Stimulated activated CD8-positive, alpha-beta memory T cell treated with anti-CD3 and anti-CD28 coated beads, Interleukin-4, amount 100 ng/mL, for 1 hour (primary cell): ENCODE measurements at places on chromosomes 16 and 17.

- no peak for DNase-seq
Measured at GRCh38 chr16:2384426-2384825, 43.9 kb upstream of the ABCA3 start.

- DNase-seq = peak; percentile 81
Measured at GRCh38 chr17:76278952-76279741, 14.0 kb downstream of the UBALD2 start.

DNA sequence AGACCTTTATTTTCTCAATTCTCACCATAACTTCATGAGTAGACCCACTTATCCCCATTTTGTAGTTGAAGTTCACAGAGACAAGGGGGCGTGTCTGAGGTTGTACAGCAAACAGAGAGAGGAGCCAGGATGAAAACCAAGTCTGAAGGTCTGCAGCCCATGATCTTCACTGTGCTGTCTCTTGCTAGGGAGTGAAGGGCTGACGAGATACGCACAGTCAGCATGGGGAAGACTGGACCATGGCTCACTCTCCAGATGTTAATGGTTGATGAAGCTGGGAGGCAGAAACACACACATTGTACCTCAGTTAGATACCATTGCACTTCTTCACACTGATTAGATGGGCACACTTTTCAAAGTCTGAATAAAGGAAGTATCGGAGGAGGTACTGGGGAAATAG lies 5.8 kb upstream of the MT4 start:
- no peak for DNase-seq

DNA sequence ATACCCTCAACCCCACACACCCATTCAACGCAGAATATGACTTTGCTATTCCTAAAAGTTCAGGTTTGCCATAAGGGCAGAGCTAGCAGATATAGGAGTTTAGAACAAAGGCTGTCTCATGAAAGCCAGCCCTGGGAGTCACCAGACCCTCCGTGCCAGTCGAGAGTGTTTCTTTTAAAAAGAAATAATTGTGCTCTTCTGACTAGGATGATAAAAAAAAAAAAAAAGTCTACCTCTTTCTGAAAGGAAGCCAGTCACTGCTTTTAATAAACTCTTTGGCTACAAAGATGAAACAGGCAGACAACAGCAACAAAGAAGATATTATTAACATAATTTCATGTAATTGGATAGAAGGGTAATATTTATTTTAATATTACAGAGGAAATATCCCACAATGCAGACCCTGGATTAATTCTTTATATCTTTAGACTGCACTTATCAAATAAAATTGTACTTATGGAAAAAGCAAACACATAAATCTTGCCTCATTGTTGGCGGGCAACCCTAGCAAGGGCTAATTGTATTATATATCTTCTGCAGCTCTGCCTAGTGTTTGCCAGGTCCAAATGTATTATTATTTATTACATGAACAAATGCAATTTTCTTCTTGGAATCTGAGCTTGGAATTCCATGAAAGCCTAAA lies 277.5 kb upstream of the DYNLRB2 start:
- DNase-seq = no peak

DNA sequence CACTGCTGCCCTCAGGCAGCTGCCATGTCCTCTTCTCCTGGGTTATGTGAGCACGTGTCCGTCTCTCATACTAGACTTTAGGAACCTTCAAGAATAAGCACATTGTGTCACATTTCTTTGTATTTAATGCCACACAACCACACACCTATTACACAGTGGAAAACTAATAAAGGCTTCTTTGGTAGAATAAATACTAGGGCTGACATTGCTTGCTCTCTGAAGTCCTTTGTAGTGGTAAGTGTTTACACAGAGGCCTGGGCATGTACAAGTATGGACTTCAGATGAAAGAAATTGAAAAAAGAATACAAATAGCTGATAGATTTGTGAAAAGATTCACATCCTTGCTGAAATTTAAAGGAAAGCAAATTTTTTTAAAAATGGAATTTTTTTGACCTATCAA lies 188.1 kb upstream of the CCL2 start:
- DNase-seq = no peak

- no peak for DNase-seq
Measured at GRCh38 chr17:3890082-3890877, 2.6 kb downstream of the CAMKK1 start.
